ENCODE measurements at places on chromosomes 16 and 17.
A peak's percentile ranks its signal among the peaks of the same experiment; 100 is the strongest.

- DNase-seq = no peak
Measured at GRCh38 chr17:81132770-81133723, 32.3 kb upstream of the PVALEF start.

DNA sequence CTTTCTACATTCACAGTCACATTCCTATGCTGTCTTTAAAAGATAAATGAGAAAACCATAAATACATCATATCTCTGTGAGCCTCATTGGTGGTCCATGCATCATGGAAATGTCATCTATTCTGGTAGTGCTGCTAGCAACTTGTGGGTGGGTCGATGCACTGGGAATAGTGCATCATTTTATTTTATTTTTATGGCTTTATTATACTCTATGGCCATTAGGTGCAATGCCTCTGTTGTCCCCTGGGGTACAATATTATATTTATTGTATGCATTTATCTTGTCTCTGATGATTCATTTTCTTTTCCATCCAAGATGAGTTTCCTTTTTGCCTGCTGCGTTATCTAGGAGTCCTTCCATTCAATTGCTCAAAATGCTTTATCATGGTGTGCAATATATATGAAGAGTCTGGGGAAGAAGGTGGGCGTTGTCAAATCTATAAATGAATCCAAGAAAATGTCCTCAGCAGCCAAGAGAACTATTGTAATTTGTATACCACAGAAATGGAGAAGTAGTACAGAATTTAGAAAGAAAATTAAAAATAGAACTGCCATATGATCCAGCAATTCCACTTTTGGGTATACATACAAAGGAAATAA is 324.0 kb downstream of the KCNJ2 start:
- DNase-seq = no peak

GRCh38 chr17:46908068-46908737 is 14.8 kb upstream of the GOSR2 start:
- DNase-seq = no peak

DNA sequence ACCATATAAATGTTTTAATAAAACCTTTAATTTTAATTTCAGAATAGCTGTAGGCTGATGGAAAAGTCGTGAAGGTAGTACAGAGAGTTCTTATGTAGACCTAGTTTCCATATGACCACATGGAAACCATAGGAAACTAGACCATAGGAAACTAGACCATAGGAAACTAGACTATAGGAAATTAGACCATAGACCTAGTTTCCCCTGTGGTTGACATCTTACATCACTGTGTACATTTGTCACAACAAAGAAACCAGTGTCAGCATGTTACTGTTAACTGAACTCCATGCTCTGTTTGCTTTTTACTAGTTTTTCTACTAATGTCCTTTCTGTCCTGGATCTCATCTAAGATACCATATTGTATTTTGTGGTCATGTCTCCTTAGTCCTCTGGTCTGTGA is 14.6 kb downstream of the NUDT7 start:
- no peak for DNase-seq

DNA sequence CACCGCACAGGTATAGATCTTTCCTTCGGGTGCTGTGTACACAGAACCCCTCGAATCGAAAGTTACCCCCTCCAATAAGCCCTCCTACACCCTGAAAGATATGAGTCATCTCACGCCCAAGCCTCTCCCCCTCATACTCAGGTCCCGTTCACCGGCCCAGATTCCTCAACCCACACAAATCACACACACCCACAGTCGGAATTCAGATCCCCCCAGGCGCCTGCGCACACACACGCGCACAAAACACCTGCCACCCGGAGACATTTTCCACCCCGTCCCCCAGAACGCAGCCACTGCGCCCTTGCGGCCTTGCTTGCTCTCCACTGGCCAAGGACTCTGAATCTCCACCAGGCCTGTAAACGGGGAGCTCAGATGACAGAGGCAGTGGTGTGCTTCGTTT is 4.9 kb downstream of the JPH3 start:
- no peak for DNase-seq

- DNase-seq = no peak
Measured at GRCh38 chr17:67628580-67629013, 89.1 kb upstream of the NOL11 start.

GRCh38 chr17:34730816-34731215 is 151.4 kb downstream of the TMEM132E start:
- no peak for DNase-seq

DNA sequence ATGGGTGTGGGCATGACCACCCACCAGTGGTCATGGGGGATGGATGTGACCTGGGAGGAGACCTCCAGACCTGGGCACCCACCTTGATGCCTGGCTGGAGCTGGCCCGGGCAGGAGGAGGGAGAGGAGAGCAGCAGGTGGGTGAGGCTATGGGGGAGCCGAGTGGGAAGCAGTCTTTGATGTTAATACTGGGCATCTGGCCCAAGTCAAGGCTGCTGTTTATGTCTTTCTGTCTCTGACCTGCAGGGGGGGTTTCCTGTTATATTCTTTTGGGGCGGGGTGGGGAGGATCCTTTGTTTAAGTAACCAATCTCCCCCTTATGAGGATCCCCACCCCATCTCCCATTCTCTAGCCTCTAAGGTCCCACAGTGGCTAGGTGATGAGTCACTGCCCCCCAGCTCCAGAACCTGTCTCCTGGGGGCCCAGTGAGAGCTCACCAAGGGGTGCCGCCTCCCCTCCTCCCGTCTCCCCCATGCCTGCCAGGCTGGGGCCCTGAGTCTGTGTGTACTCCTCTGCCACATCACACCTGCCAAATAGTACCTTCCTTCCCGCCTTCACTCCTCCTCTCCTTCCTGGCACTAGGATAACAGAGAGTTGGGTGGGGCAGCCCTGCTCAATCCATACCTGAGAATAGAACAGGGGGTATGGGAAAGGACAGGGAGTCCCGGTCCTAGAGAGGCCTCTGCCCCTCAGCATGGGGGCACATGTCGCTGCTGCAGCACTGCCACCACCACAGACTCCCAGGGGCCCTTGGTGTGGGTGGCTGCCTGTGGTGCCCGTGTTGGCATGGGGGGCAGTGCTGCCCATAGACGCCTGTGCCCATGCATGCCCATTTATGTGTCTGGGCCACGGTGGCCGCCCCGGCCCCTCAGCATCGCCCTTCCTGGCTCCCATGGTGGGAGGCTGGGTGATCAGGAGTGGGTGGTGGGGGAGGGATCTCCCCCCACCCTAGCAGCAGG is 7.3 kb downstream of the THRA start:
- DNase-seq = peak; percentile 46

DNA sequence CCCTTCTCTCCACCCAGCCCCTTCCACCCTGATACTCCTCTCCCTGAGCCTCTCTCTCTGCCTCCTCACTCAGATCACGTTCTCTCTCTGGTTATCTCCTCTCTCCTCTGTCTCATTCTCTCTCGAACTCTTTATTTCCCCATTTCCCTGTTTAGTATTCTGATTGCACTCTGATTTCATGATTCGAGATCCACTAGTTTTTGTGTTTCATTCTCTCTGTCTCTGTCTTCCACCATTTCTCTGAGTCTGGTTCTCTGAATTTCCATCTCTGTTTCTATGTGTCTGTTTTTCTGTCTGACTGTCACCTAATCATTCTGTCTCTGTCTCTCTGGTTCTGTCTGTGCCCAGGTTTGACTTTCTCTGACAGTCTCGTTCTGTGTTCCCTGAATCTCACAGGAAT is 2.0 kb downstream of the SEZ6L2 start:
- DNase-seq = no peak

- DNase-seq = no peak
Measured at GRCh38 chr17:82938873-82939620, 99.2 kb upstream of the ZNF750 start.

DNA sequence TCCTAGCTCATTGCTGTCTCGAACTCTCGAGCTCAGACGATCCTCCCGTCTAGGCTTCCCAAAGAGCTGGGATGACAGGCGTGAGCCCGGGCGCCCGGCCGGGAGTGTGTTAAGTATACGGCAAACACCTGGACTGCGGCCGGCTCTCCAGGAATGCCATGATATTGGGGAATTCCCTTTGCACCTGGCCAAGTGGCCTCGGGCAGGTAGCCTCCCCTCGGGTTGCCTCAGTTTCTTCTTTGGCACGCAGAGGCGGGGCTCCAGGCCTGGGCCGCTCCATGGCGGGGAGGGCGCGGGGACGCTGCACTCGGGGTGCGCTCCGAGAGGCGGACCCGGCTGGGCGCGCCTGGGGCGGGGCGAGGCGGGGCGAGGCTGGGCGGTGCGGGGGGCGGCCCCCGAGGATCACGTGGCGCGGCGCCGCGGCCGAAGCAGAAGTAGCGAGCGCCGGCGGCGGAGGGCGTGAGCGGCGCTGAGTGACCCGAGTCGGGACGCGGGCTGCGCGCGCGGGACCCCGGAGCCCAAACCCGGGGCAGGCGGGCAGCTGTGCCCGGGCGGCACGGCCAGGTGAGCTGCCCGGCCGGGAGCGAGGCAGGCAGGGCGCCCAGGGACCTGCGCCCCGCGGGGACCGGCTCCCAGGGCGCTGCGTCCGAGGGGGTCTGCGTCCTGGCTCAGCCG is at the start of gene PLCG2:
Gene PLCG2 (plus strand): TSS at position 431 of the 675 bp plus-strand sequence. CDS start 6,699 bp downstream, outside the sequence.
- DNase-seq = peak; percentile 85

GRCh38 chr17:49051269-49051668 is 54.1 kb downstream of the IGF2BP1 start:
- DNase-seq = no peak

DNA sequence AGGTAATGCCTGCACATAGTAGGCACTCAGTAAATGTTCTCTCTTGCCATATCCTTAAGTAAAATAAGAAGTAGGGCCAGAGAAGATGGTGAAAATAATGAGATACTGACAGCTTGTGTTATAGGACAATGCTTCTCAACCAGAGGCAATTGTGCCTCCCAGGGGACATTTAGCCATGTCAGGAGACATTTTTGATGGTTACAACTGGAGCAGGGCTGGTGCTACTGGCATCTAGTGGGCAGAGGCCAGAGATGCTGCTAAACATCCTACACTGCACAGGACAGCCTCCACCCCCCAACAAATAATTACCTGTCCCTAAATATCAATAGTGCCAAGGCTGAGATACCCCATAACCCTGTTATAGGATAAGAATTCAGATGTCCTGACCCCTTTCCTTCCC is 1.7 kb downstream of the RAD51D start:
- peak; percentile 31 for DNase-seq

- no peak for DNase-seq
Measured at GRCh38 chr16:4523686-4524085, 14.9 kb downstream of the CDIP1 start.

DNA sequence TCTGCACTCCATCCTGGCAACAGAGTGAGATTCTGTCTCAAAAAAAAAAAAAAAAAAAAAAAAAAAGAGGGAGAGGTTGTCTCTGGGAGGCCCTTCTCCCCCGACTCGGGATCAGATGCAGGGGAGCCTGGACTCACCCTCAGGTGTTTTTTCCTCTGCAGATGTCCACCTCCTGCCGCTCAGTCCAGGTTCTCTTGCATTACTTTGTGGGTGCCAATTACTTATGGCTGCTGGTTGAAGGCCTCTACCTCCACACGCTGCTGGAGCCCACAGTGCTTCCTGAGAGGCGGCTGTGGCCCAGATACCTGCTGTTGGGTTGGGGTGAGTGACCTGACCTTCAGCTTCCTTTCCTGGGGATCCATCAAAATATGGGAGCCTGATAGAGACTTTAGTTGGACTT is 34.1 kb downstream of the GLP2R start:
- no peak for DNase-seq

DNA sequence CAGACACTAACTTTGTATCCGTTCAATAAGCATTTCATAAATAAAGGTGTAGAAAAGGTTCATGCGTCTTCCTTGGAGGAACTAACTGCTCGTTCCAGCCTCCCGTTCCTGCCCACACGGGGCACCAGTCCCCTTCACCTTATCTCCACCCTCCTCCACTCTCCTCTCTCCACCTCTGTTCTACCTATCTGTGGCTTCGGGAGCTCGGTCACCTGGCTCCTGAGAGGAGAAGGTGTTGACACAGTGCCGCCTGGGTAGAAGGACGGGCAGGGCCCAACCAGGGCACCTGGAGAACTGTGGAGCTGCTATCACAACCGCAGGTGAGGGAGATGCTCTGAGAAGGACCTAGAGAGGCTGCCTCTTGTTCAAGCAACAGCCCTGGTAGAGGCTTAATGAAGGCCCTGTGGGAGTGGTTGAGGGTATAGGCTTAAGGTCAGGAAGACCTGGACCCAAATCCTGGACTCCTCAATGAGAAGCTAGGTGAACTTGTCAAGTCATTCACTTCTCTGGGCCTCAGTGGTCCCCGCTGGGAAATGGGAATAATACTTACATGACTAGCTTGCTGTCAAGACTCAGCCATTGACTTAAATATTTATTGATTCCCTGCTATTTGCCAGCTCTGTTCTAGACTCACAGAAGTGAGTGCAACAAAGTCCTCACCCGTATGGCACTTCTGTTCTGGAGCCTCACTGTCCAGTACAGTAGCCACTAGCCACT is 9.6 kb upstream of the MINK1 start:
- DNase-seq = no peak

- DNase-seq = no peak
Measured at GRCh38 chr17:41178341-41178740, 320 bp upstream of the KRTAP4-2 start.

DNA sequence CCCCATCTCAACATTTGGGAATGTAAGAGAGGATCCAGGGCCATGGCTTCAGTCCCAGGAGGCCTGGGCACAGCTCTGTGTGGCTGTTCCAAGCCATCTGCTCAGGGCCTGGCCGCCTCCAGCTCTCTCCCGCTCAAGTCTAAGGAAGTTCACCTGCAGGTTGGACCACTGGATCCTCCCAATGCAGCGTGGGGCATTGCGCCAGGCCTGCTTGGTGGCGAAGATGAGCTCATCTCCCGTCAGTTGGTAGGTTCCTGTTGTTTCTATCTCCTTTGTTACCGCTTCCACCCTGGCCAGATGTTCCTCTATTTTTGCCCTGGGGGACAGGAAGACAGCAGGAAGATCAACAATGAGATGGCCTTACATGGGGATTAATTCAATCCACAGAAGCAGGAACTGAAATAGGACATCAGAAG is 17.5 kb downstream of the NOS2 start:
- DNase-seq = no peak

DNA sequence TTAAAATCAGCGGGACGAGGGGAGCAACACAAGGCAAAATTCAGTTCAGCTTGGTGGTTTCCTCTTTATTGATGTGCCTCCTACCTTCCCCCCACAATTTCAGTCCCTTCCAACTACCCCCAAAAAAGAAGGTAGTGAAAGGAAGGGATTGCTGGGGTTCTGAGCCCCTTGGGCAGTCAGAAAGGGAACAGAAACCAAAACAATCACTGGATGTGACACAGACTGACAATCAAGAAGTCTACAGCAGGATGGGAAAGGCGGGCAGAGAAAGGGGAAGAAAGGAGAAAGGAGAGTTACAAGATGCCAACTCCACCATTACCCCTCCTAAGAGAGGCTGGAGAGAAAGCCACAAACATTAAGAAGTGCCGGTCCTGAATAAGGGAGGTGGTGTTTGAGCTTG is 1.1 kb upstream of the PHF23 start:
- no peak for DNase-seq

DNA sequence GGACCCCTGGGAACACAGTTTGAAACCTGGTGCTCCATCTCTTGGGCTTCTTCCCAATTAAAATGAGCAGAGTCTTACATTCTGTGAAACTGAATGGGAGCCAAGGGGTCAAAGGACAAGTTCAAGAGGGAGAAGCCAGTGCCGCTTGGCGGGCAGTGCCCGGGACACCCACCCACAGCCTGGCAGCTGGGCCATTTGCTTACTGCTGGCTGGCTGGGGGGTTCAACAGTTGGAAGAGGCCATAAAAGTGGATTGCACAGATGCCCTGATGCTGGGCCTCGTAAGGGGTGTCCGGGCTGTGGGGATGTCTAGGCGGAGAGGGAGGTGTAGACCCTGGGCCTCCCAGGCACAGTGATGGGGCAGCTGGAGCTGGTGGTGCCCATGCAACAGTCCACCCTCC is 52.1 kb downstream of the CMIP start:
- DNase-seq = no peak

Data from stimulated activated CD4-positive, alpha-beta T cell treated with anti-CD3 and anti-CD28 coated beads, Interleukin-15, amount 100 ng/mL, for 24 hours (primary cell).